ENCODE measurements at places on chromosomes 3 and 15.
A peak's percentile ranks its signal among the peaks of the same experiment; 100 is the strongest.

GRCh38 chr3:68163062-68163461, 508.6 kb upstream of the SUCLG2 start:
- DNase-seq, result no peak

DNA sequence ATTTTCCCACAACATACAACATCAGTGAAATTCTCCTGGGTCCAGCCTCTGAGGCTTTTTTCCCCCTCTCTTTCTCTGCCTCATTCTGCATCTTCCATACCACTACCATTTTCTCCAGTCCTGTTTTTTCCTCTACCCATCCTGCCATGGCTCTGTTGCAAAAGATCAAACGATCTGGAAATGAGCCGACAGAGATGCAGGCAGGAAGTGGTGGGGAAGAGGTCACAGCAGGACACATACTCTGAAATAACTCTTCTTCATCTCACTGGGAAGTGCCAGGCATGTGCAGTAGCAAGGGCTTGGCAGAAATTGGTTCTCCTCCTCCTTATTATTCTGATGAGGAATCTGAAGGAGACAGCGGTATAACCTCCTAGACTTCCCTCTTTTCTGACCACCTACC, 114.3 kb downstream of the CORO2B start:
- DNase-seq, result no peak

GRCh38 chr3:195151866-195152541, 119.0 kb downstream of the XXYLT1 start:
- no peak for DNase-seq

DNA sequence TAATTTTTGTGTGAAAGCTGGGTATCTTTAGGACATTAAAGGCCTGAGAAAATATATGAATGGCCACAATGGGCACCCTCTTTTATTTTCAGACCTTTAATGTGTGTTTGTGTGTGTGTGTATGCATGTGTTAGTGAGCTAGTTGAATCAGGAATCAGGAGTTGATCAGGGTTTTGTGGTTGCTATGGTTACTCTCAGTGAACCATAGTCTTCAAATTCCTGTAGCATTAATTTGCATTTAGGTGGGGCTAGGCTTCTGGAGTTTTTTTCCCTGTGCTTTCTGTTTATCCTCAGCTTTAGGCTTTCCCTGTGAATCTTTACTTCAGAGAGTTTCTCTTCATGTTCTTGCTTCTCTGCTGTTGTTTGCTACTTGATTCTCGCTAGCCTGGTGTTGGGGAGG, 122.0 kb upstream of the ONECUT1 start:
- no peak for DNase-seq

DNA sequence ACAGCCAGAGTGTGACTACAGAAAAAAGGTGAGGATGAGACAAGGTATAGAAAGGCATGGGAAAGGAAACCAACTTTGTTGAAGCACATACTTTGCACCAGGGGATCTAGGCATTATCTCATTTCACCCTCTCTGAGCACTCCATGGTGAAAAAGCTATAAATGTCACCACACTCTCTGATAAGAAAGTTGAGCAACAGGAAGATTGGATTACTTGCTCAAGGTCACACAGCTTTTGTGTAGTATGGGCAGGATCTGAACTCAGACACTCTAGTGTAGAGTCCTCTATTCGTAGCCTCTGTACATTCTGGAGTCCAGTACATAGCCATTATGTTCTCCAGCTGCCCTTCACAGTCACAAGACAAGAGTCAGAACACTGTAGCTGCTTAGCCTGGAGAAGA, 163.4 kb upstream of the SEMA6D start:
- DNase-seq, result no peak

DNA sequence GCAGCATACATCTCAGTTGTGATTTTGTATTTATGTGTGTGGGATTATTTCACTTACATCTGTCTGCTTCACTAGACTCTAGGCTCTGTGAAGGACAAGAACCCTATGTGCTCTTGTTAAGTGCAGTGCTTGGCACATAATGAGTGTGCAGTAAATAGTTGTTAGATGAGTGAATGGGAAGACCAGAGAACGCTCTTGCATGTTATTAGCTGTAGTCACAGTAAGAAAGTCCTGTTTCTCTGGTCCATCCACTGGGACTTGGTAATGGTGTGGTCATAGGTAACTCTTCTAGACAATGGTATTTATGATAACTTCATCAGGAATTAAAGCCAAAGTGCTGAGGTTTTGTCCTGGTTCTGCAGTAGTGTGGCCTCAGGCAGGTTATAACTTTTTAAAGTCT, 1.4 kb upstream of the AQP9 start:
- no peak for DNase-seq

- no peak for DNase-seq
Observed at GRCh38 chr3:38644662-38645053, 4.8 kb downstream of the SCN5A start.

GRCh38 chr15:26374806-26375205, 398.1 kb downstream of the GABRB3 start:
- DNase-seq, result no peak

- DNase-seq, result no peak
Observed at GRCh38 chr15:95857124-95857757, 473.3 kb upstream of the NR2F2 start.

DNA sequence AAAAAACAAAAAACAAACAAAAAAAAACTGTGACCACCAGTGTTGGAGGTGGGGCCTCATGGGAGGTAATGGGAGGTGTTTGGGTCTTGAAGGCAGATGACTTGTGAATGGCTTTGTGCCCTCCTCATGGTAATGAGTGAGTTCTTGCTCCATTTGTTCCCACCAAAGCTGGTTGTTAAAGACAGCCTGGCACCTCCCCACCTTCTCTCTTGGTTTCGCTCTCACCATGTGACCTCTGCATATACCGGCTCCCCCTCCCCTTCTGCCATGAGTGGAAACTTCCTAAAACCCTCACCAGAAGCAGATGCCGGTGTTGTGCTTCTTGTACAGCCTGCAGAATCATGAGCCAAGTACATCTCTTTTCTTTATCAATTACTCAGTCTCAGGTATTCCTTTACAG, 61.5 kb upstream of the ATP11B start:
- no peak for DNase-seq

- peak; percentile 95 for DNase-seq
Observed at GRCh38 chr3:58052373-58053273, 44.4 kb downstream of the FLNB start.

DNA sequence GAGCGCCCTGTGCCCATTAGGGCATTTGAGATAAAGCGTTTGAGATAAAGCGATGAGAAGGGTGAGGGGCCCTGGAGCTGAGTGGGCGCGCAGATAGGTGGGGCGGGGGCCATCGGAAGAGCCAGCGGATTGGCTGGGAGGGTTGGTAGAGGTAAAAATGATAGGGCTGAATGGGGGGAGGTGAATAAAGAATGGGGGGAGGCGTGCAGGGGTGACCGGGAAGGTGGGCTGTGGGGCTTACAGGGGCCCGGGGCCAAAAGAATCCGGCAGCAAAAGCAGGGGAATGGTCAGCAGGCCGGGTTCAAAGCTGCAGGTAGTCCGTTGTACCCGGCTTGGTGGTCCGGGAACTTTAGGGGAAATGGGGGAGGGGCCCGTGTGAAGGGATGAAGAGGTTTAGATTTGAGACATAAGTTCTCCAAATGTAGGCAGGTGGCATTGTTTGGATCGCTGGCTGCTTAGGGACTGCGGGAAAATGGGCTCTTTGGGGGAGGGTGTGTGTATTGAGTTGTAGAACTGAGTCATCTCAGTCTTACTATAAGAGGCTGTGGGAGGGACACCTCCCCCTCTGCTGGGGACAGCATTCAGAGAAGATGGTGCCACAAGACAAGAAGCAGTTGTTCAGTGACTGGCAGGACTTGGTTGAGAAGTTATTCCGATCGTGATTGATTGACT, 610 bp downstream of the ARID3B start:
- DNase-seq, result peak; percentile 25

- DNase-seq, result no peak
Observed at GRCh38 chr3:44120721-44121582, 120.7 kb upstream of the TOPAZ1 start.

- DNase-seq, result no peak
Observed at GRCh38 chr15:64521726-64522164, 61.4 kb downstream of the ZNF609 start.

GRCh38 chr3:47646362-47646761, 67.7 kb upstream of the CSPG5 start:
- DNase-seq, result no peak

GRCh38 chr3:104810896-104811295, 555.8 kb upstream of the ALCAM start:
- DNase-seq, result no peak

DNA sequence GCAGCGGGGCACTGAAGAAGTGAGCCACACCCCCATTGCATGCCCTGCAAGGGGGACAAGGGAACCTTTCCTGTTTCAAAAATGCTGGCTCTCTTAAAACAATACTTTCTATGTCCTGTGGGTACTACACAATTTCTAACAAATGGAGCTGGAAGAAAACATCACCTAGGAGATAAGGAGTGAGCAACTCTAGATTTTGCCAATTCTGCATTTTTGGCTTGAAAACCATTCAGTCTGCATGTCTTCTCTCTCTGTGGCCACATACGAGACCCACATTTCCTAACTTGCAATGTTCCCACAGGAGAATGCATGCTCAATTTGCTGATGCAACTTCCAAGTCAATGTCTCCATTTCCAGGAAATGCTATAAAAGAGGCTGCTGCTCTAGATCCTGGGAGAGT, 662.0 kb downstream of the SQOR start:
- DNase-seq, result no peak

GRCh38 chr3:24773798-24774197, 279.1 kb upstream of the THRB start:
- peak; percentile 20 for DNase-seq

GRCh38 chr3:120568598-120568997, 27.5 kb upstream of the NDUFB4 start:
- no peak for DNase-seq

GRCh38 chr15:85854345-85855097, 59.8 kb upstream of the KLHL25 start:
- peak; percentile 31 for DNase-seq

- no peak for DNase-seq
Observed at GRCh38 chr3:169613053-169613803, 50.3 kb downstream of the MECOM start.

GRCh38 chr15:101272584-101272983, 4.7 kb downstream of the SELENOS start:
- no peak for DNase-seq

DNA sequence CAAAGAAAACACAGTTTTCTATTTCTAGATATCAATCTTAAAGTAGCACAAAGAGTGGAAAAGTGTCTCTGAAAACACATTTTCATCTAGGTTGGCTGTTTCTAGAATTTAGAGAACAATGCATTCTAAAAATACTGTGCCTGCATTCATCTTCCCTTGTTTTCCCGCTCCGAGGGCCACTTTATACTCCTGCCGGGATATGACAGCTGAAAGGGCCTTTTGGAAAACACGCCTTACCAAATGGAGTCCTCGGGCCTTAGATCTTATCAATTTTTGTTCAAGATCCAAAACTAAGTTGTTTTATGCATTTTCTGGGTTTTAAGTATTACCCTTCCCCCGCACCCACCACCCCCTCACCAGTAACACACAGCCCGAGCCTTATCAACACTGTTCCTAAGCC, 47.9 kb upstream of the ARHGEF3 start:
- no peak for DNase-seq

DNA sequence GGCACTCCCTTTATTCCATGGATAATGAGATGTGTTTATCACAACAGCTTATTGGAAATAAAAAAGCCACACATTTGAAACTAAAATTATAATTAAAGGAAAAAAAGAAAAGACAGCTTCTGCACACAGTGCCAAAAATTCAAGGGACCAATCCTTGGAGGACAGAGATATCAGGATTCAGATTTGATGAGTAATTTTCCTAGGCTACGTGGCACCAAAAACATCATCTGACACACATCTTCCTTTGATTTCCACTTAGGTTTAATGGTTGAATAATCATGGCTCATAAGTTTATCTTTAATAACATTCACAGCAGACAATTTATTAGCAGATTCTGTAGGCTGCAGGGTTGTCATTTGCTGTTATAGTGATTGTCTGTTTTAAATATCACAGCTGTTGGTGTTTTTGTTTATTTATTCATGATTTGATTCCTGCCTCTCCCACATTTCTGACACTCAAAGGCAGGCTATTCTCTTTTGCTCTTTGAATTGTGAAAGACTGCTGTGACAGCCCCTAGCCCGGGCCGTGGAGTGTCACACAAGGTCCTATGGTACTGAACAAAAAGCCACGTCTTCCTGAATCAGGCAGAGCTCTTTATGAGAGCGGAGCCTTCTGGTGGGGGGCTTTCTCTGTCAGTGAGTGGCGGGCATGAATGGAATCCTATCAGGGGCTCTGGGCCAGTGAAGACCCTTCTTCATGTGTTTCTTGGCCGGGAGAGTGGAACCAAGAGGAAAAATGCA, 708.5 kb downstream of the SQOR start:
- no peak for DNase-seq

GRCh38 chr15:58793862-58794261, 22.8 kb downstream of the MINDY2 start:
- DNase-seq, result no peak

- DNase-seq, result no peak
Observed at GRCh38 chr3:158097593-158098308, 8.5 kb downstream of the SHOX2 start.

DNA sequence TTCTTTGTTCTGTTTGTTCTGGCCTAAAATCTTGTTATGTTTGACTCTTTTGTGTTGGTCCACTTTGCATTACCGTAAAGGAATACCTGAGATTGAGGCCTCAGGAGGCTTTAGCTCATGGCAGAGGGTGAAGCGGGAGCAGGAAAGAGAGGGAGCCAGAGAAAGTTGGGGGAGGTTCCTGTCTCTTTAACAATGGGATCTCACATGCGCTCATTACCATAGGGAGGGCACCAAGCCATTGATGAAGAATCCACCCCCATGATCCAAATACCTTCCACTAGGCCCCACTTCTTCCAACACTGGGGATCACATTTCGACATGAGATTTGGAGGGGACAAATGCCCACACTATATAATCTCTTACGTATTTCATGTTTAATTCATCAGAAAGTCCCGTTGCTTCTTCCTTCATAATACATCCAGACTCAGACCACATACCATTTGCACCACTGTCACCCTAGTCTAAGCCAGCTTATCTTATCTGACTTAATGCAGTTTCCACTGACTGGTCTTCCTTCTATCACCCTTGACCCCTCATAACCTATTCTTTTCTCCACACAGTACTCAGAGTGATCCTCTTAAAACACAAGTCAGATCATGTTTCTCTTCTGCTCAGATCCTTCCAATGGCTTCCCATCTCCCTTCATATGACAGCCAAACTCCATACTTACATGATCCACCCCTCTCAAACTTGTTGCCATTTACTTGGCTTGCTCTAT, 13.5 kb downstream of the KBTBD8 start:
- DNase-seq, result no peak

GRCh38 chr3:8621872-8622271, 22.7 kb downstream of the SSUH2 start:
- peak; percentile 41 for DNase-seq

DNA sequence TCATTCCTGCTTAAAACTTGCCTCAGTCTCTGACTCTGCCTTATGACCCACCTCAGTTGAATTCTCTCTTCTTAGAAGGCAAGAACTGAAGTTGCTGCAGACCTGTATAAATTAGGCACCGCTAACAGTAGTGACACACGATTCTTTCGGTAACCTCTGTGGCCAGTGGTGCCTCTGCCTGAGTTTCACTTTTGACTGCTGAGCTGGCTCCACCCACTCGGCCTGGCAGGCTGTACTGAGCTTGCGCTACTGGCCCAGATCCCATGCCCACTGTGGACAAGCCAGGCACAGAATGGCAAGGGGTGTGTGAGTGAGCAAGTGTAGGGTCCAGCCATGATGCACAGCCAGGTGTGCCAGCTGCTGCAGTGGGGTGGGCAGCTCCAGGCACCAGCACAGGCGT, 19.1 kb upstream of the EIF1B start:
- DNase-seq, result no peak
